ENCODE measurements at places on chromosomes 6 and 20.

DNA sequence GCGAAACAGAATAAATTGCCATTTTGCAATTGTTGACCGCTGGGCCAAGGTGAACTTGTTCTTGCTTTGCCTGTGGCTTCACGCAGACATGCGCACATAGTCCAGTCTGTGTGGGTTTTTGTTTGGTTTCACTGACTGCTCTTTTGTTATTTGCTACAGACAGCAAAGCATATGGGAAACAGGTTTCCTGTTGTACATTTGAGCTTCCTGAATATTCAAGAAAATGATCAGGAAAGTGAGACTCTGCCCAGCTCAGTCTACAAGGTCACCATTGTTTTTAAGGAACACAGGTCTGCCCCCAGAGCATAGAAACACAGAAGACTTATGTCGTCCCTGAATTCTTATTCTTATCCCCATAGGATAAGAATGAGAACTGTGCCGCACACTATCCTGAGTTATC, 55.6 kb downstream of the SASH1 start:
- DNase-seq, result no peak

DNA sequence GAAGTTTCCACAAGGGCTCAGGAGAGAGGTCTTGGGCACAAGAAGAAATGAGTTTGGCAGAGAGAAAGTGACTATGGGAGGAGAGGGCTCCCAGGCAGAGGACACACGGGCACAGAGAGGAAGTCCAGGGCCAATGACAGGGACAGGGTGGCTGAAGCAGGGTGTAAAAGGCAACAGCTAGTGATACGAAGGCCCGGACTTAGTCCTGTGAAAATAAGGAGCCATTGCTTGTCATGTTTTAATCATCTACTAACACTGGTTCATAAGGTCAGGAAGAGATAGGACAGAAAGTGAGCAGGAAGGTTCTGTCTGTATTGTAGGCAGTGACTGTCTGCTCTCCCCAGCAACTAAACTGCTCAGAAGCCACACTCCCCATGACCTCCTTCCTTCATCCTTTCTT, 204.7 kb upstream of the SHLD1 start:
- no peak for DNase-seq

DNA sequence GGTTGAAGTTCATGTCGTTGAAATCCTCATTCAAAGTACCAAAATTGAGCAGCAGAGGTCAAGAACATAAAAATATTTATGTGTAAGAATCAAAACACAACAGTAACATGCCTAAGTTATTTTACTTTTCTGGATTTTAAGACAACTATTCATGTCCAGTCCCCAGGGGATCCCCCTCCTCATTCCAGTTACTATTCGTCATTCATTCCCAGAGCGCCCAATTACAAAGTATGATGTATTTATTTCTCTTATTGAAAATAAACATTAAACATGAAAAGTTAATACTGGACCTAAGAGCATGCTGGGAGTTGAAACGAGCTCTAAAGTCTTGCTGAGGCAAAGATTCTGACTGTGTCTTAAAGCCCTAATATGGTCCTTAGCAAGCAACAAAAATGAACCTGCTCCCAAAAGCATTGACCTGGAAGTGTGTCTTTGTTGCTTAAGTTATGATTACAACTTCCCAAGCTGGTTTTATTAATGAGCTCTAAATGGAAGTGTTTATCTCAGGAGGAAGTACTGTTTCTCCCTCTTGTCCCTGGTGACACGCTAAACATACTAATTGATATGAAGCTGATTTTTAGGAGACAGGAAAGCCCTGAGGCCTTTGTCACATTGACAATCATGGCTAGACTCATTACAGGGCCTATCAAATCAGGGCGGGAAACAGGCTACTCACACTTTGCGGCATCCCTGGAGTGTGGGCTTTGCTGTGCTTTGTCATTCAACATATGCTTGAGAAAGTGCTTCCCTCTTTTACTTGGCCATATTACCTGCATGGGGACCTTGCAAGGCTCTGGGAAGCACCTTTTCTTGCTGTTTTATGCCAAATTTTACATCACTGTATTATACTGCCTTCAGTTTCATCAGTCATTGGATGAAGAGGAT, 192.2 kb upstream of the DTNBP1 start:
- no peak for DNase-seq

DNA sequence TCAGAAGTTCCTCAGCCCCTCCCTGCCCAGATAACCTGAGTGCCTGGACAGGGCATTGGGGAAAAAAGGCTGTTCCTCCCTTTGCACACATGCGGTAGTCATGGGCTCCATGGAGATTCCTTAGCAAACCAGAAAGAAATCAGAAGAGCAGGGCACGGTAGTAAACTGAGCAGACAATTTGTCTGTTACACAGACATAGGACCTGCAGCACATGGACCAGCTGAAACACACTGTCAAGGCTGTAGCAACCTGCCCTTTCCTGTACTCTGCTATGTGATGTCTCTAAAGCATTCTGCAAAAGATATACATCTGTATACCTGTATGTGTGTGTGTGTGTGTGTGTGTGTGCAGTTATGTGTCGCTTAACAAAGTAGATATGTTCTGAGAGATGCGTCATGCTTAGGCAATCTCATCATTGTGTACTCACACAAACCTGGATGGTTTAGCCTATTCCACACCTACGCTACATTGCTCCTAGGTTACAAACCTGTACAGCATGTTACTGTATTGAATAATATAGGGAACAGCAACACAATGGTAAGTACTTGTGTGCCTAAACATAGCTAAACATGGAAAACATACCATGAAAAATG, 44.4 kb upstream of the BMP5 start:
- DNase-seq, result no peak

DNA sequence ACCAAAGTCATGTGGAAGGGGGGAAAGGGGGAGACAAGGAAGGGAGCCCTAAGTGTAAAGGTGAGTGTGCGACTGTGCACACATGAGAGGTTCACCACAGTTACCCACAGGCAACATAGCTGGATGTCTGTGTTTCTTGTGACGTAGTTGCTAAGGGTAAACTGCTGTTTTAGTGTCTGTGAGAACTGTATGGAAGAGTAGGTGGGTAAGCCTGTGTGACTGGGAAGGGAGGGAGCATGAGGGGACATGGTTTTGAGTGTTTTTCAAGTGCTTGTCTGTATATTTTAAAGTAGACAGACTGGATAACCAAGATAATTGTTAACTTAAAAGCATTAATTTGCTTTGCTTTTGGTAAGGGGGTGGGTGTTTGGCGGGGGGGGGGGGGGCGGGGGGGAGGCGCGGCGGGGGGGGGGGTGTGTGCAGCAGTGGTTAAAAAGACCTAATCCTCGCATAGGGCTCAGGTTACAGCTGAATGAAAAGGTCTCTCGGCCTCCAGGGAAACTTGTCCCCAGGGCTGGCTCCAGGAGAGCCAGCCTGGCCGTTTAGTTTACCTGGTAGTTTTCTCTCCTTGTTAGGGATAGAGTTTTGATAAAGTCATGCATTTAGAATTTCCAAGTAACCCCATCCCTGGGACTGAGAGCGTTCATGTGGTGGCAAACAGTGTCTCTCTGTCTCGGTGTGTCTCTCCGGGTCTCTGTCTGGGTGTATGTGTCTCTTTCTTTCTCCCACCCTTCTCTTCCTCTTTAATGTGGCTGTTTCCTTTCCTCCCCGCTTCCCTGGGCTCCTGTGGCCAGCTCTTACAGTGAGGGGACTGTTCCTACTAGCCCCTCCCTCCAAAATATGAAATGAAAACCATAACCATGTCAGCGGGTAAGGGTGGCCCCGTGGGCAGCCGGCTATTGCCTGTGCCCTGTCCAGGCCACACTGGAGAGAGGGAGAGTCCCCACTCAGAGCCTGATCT, 3.4 kb downstream of the SCUBE3 start:
- DNase-seq, result no peak

DNA sequence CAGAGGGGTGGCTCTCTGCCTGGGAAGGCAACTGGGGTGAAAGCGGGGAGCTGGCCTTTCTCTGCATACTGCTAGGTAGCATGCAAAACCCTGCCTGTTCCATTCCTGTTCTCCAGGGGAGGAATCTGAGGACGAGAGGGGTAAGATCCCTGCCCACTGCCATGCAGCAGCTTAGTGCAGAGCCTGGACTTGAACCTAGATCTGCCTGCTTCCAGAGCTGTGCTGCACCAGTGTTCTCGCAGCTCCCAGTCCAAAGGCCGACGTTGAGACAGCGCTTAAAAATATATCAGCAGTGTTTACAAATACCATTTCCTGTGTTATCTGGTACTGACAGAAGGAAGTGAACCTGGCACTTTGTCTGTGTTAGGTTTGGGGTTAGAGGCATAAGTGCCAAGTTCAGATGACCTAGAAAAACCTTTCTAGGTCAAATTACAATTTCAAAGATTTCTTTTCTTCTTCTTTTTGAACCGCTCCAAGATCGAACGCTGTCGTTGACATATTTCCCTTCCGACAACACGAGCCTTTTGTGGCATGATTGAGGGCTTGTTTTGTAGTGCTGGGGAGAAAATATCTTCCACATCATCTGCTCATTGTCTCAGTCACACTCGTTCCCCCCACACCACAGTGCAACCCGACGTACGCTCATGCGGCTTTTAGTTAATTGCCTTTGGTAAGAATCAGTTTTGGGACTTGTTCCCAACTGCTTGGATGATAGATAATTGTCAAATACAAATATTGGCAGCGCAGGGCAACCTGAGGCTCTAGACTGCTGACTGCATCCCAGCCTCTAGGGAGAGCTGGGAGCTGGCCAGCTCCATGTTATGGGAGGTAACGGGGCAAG, 44.6 kb downstream of the TOX2 start:
- DNase-seq, result no peak

DNA sequence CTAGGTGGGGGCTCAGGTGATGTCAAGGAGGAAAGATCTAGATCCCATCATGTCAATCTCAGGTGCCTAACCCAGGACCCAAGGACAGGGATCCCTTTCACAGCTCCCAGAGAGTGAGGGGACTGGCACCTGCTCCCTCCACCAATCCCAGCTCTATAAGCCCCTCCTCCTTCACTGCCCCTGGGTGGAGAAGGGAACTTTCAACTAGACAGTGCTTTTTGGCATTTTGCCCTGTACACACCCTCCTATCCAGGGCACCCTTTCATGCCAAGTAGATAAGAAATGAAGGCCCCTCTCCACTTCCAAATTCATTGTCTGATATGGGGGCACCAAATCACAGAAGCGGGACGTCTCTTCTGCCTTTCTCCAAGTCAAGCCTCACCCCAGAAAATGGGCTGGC, 61.6 kb downstream of the MDGA1 start:
- DNase-seq, result no peak

DNA sequence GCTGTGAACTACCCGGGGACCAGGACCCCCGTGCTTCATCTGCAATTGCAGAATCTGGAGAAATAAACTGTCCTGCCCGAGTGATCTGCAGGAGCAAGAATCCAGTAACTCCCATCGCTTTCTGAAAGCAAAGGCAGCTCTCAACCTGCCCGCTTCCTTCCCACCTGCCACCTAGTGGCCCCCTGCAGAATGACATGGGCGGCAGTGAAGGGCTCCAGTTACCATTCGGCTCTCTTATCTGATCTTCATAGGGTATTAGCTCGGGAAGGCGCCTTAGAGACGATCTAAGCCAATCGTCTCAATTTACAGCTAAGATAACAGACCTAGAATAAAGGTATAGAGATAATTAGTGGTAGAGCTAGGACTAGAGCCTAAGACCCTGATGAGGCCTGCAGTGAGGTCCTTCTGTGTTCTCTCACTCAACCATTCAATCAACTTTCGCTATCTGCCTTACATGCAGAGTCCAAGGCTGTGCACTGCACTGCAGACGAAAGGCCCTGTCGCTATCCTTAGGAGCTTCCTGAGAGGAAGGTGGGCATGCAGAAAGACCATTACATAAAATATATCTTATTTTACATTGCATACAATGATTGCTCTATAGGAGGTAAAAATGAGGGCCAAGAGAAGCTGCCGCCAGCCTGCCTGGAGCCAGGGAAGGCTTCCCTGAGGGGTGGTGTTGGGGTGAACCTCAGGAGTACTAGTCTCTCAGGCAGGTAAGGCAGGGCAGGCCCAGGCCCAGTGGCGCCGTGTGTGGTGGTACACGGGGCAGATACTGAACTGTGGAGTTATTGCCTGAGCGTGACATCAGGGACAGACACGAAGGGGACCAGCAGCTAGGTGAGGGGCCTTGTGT, 7.1 kb upstream of the PSMG4 start:
- DNase-seq, result no peak

DNA sequence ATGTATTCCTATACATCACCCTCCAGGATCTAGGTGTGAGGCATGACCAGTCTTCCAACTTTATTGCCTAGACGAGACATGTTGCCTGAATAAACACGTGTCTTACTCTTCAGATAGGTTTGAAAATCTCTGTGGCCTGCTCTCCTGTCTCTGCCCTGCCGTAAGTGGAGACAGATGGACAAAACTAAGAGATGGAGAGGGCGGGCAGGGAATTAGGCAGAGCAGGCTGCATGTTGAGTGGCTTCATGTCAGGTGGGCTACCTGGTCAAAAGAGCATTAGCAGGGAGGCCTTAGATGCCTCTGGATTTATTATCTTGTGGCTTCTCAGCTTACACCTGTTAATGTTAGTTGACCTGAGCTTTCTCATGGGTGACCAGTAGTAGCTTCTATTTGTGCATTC, 59.0 kb upstream of the TULP4 start:
- DNase-seq, result no peak

DNA sequence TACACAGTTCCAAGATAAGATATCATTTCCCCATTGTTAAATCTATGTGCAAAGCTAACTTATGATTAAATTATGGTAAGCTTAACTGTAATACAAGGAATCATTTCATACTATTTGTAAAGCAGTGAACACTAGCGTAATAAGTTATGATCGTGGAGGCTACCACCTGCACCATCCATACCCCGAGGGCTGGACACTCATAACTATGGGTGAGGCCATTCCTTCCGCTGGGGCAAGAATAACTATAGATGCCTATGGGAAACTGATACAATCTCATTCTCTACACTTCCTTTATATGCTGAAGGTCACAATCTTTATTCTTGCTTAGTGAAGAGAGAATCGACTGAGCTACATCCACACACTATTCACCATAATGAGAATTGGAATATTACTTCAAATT, 916.0 kb upstream of the FLRT3 start:
- DNase-seq, result no peak

DNA sequence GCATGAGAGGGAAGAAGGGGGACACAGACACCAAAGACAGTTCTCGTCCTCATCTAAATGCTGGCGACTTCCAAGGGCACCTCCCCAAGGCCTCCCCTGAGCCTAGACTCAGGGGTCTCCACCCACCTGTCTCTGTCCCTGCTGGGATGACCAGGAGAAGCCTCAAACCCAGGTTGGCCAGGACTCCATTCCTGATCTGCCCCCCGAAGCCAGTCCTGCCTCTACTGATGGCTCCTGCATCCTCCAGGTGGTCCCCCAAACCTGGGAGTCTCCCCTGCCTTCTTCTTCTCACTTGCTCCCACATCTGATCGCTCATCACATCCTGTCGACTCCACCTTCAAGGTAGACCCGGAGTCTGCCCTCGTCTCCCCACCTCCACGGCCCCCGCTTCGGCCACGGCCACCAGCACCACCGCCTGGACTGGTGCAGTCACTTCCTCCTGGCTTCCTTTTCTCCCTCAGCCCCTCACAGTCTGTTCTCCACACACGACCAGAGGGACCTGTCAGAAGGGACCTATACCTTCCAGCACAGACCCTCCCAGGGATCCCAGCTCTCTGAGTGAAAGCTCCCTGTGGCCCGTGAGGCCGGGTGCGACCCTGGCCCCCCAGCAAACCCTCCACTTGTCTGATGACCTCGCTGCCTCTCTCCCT, 92.1 kb downstream of the CEBPB start:
- DNase-seq, result no peak
